Ammon's horn (tissue), 1 donor: ENCODE measurements at places on chromosomes 7 and 10.

DNA sequence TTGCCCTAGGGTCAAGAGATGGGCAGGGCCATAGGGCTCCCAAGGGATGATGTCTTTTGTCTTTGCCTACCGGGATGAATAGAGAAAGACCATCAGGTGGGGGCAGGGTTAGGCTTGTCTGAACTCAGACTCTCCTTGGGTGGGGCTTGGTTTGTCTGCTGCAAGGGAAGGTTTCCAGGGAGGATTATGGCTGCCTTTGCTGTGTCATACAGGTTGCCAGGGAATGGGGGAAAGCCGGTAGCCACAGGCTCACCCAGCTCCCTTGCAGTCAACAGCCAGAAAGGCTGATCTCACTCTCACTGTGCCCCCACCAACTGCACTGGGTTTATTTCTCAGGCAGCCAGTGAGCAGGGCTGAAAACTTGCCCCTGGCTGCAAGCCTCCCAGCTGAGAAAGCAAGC is 253.2 kb downstream of the POLR1F start:
- DNase-seq = no peak

GRCh38 chr10:44925811-44926750 is 14.9 kb downstream of the TMEM72 start:
- no peak for DNase-seq

DNA sequence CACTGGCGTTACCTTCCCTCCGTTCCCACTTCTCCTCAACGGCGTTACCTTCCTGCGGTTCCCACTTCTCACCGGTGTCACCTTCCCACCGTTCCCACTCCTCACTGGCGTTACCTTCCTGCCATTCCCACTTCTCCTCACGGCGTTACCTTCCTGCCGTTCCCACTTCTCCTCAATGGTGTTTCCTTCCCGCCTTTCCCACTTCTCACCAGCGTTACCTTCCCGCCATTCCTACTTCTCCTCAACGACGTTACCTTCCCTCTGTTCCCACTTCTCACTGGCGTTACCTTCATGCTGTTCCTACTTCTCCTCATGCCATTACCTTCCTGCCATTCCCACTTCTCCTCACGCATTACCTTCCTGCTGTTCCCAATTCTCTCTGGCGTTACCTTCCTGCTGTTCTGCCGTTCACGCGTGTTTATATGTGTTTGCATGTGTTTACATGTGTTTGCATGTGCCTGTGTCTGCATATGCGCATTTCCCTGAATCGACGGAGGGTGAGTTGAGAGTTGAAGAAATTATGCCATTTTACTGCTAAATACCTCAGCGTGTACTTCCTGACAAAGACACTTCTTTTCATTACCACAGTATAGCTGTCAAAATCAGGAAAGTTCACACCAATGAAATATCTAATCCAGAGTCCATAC is 23.2 kb upstream of the CFAP46 start:
- no peak for DNase-seq

DNA sequence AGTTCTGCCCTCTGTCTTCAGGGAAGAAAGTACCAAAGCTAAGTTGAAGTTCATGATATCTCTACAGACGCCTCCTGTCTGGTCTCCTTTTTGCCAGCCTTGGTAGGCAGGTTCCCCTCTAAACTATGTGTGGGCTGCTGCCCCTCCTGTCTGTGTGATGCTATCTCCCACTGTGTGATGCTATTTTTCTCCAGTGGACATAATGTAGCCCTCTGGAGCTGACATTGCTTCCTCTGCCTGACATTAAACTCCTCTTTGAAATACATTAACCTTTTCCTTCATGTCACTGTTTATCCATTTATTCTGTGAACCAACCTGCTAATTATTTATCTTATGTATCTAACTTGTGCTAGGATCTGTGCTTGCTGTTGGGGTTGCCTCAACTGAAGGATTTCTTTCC is at the start of gene PRSS58:
Gene PRSS58 (minus strand): TSS at position 101 of the 400 bp plus-strand sequence. CDS start 351 bp downstream, outside the sequence.
- DNase-seq = no peak

DNA sequence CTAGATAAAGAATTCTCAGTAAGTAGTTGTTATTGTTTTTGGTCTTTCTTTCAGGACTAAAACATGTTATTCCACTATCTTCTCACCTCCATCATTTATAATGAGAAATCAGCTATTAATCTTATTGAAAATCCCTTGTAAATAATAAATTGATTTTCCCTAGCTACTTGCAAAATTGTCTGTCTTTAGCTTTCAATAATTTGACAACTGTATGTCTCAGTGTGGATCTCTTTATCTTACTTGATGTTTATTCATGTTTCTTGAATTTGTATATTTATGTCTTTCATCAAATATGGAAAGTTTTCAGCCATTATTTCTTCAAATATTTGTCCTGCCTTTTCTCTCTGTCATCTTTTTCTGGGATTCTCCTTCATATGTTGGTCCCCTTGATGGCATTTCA is 117.1 kb upstream of the ANTXRL start:
- no peak for DNase-seq

DNA sequence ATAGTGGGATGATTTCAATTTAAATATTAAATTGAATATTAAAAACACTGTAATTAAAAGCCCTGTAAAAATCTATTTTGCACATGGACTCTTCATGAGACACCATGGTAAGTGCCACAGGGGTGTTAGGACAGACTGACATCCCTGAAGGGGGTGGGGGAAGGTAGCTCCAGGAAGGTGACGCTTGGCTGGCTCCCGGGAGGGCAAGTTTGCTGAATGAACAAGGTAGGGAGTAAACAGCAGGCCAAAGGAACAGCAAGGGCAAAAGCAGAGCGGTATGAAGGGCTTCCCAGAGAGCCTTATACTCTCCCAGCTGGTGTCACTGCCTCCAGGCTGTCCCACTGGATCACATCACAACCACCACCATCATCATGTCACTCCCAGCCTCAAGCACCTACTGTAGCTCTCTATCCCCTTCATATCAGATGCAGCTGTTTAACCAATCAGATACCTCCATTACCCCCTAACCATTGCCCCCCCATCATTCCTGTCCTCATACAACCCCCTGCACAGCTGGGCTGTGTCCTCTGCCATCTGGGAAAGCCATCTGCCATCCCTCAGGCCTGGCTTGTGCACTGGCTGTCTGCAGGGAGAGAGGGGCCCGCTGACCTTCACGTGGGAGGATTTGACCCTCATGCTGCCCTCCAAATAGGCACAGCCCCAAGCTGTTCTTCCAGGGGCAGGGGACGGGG is 19.5 kb downstream of the HSPA12A start:
- DNase-seq = no peak

- no peak for DNase-seq
These were observed 223.7 kb upstream of the MKLN1 start for GRCh38 chr7:131103997-131104396.

GRCh38 chr7:50397971-50398324 is 52.2 kb downstream of the FIGNL1 start:
- no peak for DNase-seq

- DNase-seq = no peak
These were observed 42.4 kb downstream of the ZNF487 start for GRCh38 chr10:43479275-43479674.

DNA sequence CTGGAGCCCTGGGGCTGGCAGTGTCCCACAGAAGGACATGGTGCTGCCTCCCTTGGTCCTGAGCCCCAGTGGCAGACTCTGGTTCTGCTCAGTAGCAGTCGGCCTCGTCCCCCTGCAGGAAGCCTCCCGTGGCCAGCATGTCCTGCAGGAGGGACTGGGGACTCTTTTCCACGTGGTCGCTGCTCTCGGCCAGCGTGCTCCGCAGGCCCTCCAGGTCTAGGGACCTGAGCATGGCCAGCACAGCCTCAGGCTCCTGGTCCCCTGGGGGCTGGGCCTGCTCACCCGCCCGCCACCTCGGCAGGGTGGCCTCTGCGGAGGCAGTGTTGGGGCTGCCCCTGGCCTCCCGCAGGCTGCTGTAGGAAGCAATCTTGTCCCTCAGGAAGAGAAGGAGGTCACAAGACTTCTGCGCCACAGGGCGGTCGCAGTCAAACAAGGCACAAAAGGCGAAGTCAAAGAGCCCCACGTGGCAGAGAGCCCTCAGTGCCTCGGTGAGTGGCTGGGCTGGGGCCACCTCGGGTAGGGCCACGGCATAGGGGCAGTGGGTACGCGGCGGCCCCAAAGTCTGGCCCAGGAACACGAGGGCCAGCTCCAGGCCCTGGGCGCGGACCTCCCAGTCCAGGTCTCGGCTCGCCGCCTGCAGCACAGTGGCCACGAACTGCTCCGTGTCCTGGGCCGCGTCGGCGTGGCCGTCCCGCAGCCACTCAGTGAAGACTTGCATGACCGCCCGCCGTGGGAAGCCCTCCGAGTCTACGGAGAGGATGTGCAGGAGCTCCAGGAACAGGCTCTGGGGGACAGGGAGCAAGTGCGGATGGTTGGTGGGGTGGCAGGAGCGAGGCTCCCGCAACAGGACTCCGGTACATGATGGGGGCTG is 17.1 kb downstream of the BRAT1 start:
- DNase-seq = no peak
